Germinal center (tissue), 1 donor: ENCODE measurements at places on chromosomes 1 and 21.

DNA sequence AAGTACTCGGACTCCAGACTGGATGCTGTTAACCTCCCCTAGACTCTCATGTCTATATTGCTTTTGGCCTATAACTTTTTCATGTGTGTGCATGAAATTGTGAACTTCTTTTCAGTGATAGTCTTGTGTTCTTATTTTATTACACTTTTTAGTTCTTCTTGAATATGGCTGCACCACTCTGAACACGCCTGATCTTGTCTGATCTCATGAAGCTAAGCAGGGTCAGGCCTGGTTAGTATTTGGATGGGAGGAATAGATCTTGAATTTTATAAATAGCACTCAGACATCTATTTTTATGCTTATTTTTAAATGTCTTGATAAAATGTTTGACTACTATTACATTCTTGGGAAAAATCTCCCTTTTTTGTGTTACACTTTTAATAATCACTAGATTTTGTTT is 22.4 kb downstream of the TCP10L start:
- DNase-seq = no peak

- no peak for DNase-seq
Measured at GRCh38 chr1:24382165-24382577, 31.4 kb downstream of the STPG1 start.

DNA sequence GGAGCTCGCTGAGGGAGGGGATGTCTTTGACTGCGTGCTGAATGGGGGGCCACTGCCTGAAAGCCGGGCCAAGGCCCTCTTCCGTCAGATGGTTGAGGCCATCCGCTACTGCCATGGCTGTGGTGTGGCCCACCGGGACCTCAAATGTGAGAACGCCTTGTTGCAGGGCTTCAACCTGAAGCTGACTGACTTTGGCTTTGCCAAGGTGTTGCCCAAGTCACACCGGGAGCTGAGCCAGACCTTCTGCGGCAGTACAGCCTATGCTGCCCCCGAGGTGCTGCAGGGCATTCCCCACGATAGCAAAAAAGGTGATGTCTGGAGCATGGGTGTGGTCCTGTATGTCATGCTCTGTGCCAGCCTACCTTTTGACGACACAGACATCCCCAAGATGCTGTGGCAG is 1.4 kb downstream of the TSSK3 start:
- no peak for DNase-seq

DNA sequence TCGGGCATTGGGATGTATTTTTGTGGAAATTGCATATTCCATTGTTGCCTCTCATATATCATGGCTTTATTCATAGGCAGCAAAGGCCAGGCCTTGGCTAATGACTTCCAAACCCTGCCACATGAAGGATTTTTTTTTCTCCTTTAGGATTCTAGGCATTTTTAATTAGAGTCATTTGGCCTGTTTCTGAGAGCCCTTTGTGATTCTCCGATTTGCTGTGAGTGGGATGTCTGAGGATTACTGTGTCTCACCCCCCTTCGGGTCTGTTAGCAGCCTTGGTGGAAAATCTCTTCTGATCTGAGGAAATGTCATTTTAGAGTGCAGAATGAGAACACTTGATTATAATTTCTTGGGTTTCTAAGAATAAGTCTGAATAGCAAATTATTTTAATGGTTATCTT is 253.5 kb downstream of the NTNG1 start:
- no peak for DNase-seq

- no peak for DNase-seq
Measured at GRCh38 chr1:240352769-240353168, 259.2 kb downstream of the GREM2 start.

- no peak for DNase-seq
Measured at GRCh38 chr21:39601187-39601928, 11.4 kb upstream of the B3GALT5 start.

GRCh38 chr1:147086129-147086528 is 86.1 kb downstream of the PRKAB2 start:
- no peak for DNase-seq

- no peak for DNase-seq
Measured at GRCh38 chr1:88922214-88922613, 30.8 kb upstream of the GTF2B start.

GRCh38 chr21:40950970-40951369 is 104.0 kb upstream of the DSCAM start:
- no peak for DNase-seq

DNA sequence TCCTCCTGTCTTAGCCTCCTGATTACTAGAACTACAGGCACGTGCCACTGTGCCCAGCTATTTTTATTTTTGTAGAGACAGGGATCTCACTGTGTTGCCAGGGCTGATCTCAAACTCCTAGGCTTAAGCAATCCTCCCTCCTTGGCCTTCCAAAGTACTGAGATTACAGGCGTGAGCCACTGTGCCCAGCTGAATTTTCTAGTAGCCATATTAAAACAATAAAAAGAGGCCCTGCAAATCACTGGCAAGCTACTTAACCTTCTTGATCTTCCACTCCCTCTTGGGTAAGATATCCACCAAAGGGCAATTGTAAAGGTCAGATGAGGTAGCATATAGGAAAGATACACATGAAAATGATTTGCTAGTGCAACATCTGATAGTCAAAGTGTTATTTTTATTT is 65.6 kb upstream of the SRSF10 start:
- no peak for DNase-seq

- no peak for DNase-seq
Measured at GRCh38 chr21:26943921-26944320, 23.0 kb downstream of the ADAMTS5 start.

- peak; percentile 74 for DNase-seq
Measured at GRCh38 chr21:45140346-45140940, 66.1 kb downstream of the ADARB1 start.

DNA sequence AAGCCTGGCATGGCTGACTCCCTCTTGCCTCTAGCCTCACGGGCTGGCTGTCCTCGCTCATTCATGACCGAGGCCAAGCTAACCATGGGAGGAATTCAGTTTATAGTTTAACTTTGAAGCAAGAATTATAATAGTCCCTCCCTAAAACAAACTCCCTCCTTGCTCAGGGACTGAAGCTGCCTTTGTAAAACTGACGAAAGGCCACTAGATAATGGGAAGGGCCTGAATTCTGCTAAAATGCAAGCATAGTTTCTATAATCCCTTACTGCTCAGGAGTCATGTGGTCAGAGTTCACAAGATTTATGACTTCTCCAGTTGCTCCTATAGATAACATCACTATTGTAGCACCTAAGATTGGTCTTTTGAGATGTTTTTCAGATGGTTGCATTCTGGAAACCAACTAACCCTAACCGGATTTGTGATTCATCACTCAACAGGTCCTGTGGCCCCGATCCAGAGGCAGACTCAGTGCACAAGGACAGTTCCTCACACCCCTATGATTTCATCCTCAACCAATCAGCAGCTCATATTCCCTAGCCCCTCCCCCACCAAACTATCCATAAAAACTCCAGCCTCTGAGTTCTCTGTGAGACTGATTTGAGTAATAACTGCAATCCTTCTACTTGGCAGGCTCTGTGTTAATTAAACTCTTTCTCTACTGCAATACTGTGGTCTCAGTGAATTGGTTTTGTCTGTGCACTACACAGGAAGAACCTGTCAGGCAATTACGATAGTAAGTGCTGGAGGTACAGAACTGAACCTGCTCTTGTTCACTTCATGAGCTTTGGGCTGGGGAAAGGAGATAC is 26.4 kb downstream of the HHIPL2 start:
- no peak for DNase-seq

DNA sequence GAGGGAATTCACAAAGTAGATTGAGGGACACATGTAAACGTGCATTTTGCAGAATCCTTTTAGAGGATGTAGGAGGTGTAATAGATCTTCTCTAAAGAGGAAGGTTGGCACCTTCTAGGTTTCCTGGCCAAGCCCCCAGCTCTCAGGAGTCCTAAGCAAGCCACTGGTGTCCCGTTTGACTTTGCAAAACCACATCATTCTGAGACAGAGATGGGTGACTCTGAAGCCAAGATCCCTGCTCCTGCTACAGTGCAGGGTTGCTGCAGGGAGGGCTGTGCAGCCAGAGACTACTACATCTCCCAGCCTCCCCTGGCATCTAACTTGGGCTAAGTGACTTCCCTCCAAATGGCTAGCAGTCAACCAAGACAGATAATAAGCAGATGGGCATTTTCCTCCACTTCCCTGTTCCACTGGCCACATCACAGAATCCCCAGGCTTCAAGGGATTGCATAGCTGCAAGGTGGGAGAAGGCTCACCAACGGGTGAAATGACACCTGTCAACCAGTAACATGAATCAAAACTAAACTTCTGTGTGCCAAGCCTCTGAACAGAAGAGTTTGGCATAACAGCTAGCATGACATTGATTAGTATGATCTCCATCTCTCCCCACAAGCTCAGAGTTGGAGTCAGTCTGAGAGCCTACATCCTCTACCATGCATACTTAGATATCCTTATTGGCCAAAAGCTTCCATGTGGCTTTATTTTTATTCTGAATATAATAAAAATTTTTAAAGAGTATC is 129.6 kb upstream of the COA6 start:
- no peak for DNase-seq

- no peak for DNase-seq
Measured at GRCh38 chr1:222547260-222547614, 667 bp downstream of the HHIPL2 start.

- no peak for DNase-seq
Measured at GRCh38 chr1:67892476-67893125, 59.3 kb upstream of the GNG12 start.

- DNase-seq = no peak
Measured at GRCh38 chr1:60078182-60078581, 4.6 kb upstream of the C1orf87 start.

GRCh38 chr1:40984066-40984465 is 4.6 kb downstream of the CTPS1 start:
- no peak for DNase-seq

DNA sequence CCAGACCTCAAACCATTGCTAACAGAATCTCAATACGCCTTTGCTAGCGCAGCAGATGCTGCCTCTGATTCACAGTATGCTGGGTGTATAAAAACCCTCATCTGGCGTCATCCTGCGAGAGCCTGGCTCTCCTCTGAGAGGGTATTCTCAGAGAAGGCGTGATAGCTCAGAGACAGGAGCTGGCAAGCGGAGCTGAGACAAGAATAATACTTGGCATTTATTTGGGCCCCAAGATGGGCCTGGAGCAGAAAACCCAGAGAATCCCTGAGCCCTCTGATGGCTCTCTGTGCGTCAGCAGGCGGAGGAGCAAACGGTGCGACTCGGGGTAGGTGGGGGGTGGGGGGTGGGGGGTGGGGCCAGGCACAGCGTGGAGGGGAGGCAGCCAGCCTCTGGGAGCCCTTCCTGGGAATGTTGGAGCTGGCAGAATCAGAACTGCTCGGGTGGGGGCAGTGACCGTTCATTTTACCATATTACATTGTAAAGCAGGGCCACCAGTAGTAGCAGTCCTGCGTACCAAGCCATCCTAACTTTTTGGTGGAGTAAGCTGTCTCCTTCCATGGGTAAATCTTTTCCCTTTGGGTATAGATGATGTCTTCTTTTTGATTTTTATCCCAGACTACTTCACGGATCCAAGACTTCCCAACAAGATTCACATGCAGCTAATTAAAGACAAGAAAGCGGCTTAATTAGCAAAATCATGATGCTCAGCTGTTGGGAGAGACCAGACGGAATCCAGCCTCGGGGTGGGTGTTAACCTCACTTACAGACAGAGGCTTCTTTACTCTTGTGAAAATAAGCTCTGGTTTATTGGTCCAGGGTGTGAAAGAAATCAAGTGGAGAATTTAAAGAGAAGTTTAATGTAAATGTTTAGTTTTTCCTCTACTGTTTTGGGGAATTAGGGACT is 7.1 kb downstream of the RIIAD1 start:
- DNase-seq = no peak

DNA sequence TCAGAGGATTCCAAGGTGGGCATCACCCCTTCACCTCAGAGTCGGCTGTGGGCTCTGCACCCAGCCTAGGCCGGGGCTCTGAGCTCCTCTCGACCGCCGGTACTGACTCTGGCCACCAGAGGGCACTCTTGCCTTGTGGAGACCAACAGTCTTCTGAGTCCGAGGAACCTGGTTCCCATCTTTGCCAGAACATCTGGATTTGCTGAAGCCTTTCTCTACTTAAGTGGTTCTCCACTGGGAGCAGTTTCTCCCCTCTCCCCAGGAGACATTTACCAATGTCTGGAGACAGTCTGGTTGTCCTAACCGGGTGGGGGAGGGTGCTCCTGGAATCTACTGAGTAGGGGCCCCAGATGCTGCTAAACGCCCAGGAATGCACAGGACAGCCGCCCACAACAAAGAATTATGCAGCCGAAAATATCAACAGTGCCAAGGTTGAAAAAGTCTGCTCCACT is 9.4 kb downstream of the ETV3L start:
- DNase-seq = peak; percentile 76

- peak; percentile 88 for DNase-seq
Measured at GRCh38 chr1:151510957-151511635, at the start of gene CGN. CGN (plus strand) TSS chr1:151511387; CDS start chr1:151518520, 7,133 bp downstream.

GRCh38 chr1:85976516-85977205 is 179.9 kb downstream of the COL24A1 start:
- no peak for DNase-seq

DNA sequence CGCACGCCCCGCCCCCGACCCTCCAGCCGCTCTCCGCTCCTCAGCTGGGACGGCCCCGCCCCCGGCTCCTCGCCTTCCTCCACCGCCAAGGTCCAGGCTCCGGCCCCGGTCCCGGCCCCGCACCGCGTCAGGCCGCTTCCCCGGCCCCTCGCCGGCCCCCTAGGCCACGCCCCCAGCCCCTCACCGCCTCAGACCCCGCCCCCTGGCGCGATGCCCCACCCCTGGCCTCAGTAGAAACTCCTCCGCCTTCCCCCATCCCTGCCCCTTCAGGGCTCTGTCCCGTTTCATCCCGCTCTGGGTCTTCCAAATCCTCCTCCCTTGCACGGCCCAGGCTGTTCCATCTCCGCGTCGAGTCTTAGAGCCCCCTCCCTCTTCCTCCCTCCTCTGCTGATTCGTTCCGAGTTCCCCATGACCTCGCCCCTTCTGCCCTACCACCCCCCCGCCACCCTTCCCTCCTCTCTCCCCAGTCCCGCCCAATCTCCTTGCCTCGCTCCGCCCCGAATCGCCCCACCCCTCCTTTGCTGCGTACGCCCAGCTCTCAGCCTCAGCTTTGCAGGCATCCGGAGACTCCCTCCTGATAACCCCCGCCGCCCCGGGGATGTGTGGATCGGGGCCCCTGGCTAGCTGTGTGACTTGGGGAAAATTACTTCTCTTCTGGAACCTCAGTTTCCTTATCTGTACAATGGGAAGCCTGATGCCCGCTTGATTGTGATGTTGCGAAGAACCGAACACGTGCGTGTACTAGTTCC is 448 bp upstream of the ASAP3 start:
- peak; percentile 95 for DNase-seq

GRCh38 chr1:221514806-221515205 is 227.1 kb downstream of the DUSP10 start:
- DNase-seq = no peak

- DNase-seq = no peak
Measured at GRCh38 chr1:19395678-19396192, 83.6 kb downstream of the SLC66A1 start.
